ENCODE measurements at places on chromosomes 13 and 19.

GRCh38 chr19:33701565-33701964 lies 79.8 kb downstream of the CHST8 start:
- no peak for DNase-seq

DNA sequence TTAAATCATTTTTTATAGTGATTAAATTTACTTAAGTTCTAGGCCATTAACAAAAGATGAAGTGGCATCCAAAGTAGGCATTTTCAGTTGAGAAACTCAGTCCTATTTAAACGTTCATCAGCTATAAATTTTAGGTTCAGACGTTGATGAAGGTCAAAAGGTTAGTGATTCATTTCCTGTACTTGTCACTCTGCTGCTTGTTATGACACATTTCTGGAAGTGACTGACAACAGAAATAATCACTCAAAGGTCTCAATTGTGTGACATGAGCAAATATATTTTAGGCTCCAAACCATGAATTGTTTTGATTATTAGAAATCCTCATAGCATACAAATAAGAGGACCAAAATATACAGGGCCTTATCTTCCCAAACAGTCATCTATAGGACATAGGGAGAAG lies 10.3 kb upstream of the EDNRB start:
- DNase-seq = no peak

DNA sequence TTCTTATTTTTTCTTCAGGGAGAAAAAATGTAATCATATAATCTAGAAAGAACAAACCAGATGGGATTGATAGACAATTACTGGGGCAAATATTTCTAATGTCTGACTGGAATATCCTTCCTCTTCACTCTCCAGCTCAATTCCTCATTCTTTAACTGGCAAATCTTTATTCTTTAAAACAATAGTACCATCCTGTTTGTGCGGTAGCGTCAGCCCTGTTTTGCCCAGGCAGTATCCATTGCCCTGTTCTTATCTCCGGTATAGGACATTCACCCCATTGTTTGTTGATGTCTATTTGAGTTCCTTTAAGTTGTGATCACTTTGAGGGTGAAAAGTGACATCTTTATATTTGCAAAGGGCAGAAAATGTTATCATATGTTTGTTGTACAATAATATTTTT lies 185.4 kb downstream of the POSTN start:
- DNase-seq = no peak

- DNase-seq = no peak
These were observed 392.8 kb downstream of the KCNRG start for GRCh38 chr13:50408068-50408467.

- no peak for DNase-seq
These were observed 19.0 kb upstream of the ACOD1 start for GRCh38 chr13:76929320-76929719.

DNA sequence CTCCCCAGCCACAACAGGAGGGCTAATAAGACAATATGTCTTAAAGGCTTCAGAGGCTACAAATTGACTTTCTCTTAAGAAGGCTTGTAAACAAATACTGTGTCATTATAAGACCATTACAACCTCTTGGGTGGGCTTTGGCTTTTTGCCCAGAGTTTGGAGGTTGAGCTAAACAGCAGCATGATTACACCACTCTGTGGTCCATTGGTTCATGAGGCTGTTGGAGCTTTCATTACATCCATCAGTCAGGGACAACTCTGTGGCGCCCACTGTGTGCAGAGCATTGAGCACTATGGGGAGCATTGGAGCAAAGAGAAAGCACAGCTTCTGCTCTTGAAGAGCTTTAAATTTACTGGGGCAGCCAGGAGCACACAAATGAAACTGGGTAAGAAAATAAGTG lies 75.9 kb downstream of the TNFSF11 start:
- DNase-seq = no peak

DNA sequence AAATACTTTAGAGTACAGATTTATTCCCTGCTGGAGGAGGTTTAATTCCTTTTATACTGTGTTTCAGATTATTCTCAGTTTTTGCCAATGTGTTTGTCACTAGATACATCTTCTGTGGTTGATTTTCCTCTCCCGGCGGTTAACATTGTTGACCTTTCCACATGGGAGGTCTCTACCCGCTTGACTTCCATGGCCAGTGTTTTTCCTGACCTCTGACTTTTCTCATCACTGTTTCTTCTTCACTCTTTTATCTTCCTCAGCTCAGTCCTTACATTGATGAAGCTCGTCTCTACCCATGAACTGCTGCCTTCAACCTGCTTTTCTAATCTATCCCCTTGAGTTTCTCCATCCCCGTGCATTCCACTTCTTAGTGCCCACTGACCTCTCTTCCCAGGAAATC lies 517.4 kb downstream of the GPC6 start:
- no peak for DNase-seq

- DNase-seq = no peak
These were observed 22.0 kb downstream of the GPC6 start for GRCh38 chr13:93248627-93249047.

GRCh38 chr13:73228546-73228945 lies 169.7 kb downstream of the KLF5 start:
- no peak for DNase-seq

GRCh38 chr19:5326986-5327623 lies 13.5 kb downstream of the PTPRS start:
- no peak for DNase-seq

DNA sequence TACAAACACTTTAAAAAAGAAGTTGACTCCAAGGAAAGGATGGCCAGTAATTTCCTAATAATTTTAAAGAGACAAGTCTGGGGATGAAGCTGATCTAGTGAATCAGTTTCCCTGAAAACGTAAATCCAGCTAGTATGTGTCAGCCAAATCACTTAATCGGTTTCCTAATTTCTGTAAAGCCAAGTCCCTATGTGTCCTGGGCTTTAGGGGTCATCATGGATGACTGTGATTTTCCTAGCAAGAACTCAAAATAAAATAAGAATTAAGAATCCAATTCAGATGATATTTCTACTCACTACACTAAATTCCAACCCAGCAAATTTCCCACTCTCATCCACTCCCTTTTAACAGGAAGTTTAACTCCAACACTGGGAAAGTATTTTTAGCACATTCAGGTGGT lies 35.9 kb downstream of the ELF1 start:
- no peak for DNase-seq

GRCh38 chr19:28874742-28875141 lies 338.2 kb downstream of the UQCRFS1 start:
- DNase-seq = no peak

DNA sequence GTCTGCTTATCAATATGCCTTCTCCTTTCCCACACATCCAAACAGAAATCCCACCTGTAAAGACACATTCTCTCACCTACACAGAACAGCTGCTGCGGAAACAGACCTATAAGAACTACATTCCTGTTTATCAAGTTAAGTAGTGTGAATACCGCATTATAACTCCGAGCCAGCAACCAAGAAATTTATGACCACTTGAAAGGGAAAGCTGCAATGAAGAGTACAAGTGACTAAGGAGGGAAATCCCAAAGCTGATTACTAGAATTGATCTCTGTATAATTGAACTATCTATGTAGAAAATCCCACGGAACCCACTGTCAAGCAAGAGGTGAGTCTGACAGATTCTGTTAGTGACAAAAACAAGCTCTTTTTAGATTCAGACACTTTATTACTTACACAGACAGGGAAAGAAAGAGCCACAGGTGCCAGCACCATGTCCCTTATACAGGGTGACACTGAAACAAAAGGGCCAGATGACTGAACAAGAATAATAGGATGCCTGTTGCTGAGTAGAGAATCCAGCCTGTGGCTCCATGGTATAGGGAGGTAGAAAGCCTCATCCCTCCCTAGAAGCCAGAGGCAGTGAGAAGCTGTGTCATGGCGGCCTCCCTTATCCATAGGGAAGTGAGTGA lies 1.6 kb upstream of the IGFL4 start:
- DNase-seq = no peak
